H7 (cell line): ENCODE measurements at places on chromosomes 6 and 20.

GRCh38 chr6:110814102-110815014, 911 bp downstream of the CDK19 start:
- peak; percentile 81 for DNase-seq

GRCh38 chr20:33418033-33418432, 16.7 kb upstream of the CDK5RAP1 start:
- DNase-seq = no peak

DNA sequence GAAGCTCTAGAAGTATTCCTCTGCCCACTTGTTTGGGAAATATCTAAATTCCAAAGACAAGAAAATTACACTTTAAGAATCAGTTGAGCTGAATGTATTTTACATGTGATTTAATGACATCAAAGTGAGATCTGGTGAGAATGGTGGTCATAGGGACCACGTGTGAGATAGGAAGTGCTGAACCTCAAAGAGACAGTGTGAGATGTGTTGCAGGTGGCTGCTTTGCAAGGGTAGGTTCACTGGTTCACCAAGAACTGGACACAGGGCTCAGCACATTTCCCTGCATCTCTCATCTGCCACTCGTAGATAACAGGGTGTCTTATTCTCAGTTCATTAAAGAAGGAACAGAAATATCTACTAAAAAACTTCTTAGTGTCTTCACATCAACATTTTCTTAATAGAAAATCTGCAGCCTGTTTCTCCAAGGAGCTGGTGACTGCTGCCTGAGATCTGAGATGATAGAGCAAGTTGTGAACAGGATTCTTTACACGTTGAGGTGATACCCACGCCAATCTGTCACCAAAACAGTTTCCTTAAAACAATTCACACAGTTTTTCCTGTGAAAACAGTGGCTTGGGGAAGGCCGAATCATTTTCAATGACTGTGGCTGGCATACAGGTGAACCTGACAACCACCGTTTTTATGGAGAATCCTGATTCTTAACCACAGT, 7.2 kb downstream of the CCR6 start:
- no peak for DNase-seq

DNA sequence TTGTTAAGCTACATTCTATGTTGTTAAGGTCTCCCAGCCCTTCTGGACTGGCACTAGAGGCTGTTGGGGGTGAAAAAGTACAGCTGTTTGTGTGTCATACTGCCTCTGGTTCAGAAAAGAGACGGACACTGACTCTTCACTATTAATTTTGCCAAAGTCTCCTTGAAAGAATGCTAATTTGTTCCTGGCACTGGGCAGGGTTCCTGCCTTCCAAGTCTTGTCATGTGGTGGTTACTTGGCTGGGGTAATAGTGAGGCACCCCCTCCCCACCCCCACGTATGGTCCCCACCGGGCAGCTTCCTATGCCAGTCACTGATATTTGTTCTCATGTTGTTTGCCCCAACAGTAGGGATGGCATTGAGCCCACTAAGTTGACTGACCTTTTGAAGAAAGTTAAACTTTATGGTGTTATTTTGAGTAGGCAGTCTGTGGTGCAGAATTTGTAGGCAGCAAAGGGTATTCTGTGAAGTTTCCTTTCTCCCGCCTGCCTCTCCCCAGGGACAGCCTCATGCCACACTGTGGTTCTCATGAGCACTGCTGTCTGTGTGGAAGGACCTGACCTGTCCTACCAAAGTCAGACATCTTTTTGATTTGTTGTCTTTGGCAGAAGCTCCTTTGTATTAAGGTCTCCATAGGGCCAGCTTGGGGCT, 8.7 kb downstream of the CDS2 start:
- DNase-seq = no peak

DNA sequence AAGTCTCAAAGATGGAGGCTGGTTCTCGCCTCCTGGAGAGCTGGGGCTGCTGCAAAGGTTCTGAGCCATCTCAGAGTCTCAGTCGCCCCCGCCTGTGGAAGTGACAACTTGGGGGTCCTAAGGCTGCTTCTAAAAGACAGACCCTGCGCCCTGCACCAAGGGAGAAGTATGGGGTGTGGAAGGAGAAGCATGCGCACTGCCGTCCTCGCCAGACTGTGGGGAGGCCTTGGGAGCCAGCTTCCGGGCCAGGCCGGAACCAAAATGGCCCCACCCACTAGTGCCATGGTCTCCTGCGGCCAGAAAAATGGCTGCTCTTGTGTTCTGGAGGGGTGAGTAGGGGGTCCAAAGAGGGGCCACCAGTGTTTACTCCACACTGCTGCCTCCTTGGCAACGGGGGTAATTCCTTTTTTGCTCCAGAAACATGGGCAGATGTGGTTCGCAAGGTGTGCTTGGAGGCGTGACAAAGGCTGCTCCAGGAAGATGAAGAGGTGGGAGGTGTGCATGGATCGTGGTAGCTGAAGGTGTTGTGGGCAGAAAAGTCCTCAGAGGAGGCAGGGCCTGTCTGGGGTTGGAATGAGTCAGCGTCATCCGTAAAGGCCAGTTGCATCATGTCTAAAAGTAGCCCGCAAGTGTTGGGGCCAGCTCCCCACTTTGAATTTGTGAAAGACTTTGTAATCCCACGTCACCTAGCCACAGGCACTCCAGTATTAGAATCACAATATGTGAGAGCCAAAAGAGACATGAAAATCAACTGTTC, 329.8 kb upstream of the SOX4 start:
- no peak for DNase-seq

DNA sequence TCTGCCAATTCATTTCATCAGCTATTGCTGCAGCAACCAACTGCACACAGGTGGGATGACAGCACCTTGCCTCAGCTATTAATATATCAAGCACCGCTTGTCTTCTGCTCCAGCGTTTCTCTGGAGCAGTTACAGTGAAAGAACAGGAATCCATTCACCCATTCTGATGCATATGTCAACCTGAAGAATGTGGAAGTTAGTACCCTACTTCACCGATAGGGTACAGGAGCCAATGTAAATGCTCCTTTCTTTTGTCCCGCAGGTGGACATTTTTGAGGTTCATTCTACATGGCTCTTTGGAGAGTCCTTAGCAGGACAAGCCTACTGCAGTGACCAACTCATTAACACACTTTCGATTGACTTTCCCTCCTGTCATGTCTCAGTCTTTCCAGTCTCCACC, 139.9 kb upstream of the PRND start:
- DNase-seq = no peak

DNA sequence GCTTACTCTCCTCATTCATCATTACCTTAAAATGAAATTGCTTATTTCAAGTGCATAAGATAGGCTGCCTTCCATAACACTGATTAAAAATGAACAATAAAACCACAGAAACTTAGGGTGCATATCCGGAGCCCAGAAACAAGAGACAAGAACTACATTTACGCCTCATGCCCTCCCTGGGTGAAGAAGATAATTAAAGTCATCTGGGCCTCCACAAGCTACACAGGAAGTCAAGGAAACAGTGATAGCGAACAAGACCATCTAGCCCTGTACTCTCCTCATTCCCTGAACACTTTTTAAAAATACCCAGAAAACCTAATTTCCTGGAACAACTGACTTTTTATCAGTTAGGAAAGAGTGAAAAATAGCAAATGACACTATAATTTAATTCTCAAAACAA, 6.3 kb downstream of the SOD2 start:
- DNase-seq = no peak

GRCh38 chr20:60113024-60113724, 155.0 kb downstream of the CDH26 start:
- DNase-seq = no peak

- DNase-seq = no peak
These were observed 43.1 kb upstream of the TNFAIP3 start for GRCh38 chr6:137823826-137824555.

DNA sequence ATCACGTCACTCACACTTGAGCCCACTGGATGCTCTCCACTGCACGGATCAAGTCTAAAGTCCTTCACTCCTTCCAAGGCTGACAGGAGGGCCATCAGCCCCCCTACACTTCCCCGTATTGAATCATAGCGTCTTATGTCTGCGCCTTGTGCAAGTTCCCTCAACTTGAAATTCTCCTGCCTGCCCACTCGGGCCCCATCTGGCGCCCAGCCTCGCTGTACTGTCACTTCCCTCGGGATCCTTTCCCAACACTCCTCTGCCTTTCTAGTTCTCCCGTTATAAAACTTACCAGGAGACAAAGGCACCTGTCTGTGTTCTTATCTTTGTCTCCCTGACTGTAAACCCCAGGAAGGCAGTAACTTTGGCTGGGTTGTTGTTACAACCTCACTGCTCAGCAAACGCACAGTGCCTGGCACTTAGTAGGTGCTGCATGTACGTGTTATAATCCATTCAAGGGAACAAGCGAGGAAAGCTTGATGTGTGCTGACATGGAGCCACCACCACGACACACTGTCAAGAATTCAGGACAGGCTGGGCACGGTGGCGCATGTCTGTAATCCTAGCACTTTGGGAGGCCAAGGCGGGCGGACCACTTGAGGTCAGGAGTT, 33.8 kb upstream of the ZFAND3 start:
- DNase-seq = no peak

GRCh38 chr20:38326309-38326708, 20.0 kb upstream of the LBP start:
- no peak for DNase-seq

DNA sequence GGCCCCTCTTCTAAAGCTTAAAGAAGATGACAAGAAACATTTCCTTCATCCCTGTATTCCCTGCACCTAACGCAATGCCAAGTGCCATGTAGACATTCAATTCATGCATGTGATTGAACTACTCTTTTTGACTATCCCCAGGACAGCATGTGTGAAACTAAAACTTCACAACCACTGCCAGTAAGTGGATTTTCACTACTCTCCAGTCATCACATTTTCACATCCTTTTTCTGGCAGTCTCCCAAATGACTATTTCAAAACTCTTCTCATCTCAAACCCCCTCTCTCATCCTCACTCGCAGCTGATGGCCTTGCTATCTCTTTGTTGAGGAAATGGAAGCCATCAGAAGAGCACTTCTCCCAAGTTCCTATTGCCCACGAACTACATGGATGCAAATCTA, 122.6 kb downstream of the OPRM1 start:
- DNase-seq = no peak

DNA sequence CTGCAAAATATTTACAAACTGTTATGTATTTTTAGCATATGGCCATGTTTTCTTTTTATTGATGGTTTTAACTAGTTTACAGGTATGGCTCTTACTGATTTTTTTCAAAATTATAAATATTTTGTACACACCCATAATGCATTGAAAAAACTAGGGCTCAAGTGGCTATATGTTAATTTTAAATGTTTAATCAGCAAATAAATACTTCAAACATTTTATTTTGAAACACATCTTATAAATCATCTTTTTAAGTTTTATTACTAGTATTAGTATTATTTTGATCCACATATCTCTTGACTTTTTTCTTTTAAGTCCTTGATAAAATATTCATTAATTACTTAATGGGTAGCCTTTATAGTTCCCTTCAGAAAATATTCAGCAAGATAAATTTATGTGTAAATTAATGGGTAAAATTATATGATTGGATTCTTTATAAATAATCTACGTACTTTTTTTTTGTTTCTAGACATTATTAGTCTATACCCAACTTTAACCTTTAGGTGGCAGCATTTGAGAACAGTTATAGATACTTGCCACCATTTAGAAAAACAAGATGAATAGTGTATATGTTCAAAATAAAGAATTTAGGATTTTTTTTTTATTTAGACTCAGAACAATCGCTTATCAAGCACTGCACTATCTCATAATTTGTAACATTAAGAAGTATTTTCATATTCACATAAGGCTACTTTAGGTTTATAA, 241.9 kb downstream of the ADGRB3 start:
- DNase-seq = peak; percentile 6

DNA sequence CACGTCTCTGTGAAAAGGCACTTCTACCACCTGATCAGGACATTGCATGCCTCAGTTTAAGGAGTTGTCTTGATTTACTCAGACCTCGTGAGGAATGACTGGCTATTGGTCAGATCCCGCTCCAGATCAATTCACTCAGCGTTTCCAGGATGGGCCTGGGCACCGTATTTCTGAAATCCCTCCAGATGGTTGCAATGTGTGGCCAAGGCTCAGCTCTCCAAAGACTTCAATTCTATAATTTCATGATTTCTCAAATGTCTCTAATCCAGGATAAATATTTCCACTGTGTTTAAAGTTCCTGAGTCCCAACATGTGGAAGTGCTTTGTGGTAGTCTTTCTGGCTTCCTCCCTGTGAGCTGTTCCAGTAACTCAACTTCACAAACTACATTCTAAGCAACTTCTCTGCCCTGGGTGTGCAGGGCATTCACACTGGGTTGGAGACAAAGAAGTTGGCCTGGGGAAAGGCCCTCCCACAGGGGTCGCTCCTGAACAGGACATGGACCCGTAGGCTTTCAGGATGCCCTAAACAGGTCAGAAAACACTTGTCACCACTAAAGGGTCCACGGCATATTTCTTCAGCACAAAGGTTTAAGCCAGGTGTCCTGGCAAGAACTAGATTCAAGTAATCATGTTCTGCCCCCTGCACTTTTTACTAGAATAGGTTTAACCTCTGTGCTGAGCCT, 212.1 kb downstream of the WDR27 start:
- peak; percentile 22 for DNase-seq

- DNase-seq = no peak
These were observed 337.4 kb upstream of the PRDM1 start for GRCh38 chr6:105748737-105749161.

- no peak for DNase-seq
These were observed 92.5 kb upstream of the HDGFL1 start for GRCh38 chr6:22476811-22477390.

DNA sequence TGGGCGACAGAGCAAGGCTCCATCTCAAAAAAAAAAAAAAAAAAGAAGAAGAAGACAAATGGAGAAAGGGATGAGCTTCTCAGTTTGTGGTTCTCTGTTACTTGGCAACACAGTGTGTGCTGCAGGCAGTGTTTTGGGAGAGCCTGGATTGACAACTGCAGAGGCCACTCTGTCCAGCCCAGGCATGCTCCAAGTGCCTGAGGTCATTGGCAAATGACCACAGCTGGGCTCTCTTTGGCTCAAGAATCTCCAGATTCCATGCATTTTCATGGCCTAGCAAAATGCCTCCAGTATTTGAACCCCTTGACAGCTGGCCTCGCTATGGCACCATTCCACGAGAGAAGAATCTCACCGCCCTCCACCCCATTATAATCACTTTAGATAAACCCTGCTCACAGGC, 126.2 kb downstream of the ANKRD60 start:
- DNase-seq = no peak

DNA sequence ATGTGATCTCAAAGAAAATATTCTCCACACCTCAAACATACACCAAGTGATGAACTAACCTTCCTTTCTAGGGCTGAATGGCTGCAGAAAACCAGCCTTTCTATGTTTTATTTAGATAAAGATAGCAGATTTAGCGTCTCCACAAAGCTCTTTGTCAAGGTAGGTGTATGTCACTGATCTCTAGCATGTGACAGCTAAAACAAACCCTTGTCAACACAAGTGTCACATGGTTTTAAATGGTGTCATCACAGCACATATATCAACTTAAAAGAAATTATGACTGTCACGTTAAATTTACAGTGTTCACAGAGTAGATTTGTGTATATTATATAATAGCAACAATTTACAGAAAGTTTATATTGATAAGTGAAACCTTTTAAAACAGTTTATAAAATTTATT, 58.3 kb downstream of the TENT5A start:
- no peak for DNase-seq

DNA sequence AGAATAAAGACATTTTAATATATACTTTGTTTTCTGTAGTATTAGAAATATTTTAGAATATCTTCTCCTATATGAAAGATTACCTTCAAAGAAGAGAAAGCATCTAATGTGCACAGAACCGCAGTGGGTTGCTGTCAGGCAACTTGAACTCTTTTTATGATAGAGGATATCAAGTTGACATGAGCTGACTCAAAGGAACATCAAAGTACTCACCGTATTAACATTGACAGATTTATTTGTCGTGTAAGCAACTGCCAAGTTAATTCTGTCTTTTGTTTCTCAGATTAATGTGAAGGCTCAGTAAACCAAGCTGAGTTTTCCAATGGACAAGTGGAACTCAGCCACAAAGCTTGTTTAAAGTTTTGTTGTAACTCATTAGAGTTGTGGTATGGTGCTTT, 2.2 kb upstream of the GINM1 start:
- no peak for DNase-seq
